ENCODE measurements at places on chromosomes 2 and 18.

- no peak for DNase-seq
Observed at GRCh38 chr2:236302555-236302954, 38.3 kb upstream of the ASB18 start.

DNA sequence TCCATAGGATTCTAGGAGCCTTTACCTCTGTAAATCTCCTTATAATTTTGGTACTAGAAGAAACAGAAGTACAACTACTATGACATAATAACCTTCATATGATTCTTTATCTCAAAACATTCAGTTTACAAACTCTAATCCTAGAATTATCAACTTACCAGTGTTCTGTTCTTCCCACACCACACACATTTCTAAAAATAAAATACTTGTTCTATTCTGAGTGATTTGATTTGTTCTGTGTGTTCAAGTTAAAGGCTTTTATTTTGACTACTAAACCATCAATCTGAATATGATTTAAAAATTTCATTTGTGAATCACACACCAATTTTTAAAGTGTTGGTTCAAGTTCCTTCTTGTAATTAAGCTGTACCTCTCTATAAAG is 16.0 kb downstream of the CYTIP start:
- DNase-seq, result no peak

DNA sequence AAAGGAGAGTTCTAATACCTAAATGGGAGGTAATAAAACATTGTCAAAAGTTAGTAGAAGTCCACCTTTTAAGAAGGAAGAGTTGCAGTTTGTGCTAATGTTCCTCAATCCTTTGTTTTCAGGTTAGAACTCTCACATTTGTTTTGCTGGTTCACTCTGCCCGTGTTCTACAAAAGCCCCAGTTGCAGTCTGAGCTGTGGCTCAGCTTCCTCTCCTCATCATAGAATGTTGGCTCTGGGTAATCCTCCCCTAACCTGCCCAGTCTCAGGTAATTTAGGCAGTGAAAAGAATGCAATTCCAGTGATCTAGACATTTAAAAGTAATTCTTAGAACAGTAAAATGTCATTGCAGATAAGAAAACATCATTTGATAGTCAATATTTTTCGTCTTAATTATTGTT is 1410.4 kb upstream of the ZEB2 start:
- DNase-seq, result no peak

GRCh38 chr2:223969315-223969714 is 12.1 kb downstream of the MRPL44 start:
- no peak for DNase-seq

GRCh38 chr2:203453858-203454451 is 81.1 kb downstream of the RAPH1 start:
- peak; percentile 15 for DNase-seq

DNA sequence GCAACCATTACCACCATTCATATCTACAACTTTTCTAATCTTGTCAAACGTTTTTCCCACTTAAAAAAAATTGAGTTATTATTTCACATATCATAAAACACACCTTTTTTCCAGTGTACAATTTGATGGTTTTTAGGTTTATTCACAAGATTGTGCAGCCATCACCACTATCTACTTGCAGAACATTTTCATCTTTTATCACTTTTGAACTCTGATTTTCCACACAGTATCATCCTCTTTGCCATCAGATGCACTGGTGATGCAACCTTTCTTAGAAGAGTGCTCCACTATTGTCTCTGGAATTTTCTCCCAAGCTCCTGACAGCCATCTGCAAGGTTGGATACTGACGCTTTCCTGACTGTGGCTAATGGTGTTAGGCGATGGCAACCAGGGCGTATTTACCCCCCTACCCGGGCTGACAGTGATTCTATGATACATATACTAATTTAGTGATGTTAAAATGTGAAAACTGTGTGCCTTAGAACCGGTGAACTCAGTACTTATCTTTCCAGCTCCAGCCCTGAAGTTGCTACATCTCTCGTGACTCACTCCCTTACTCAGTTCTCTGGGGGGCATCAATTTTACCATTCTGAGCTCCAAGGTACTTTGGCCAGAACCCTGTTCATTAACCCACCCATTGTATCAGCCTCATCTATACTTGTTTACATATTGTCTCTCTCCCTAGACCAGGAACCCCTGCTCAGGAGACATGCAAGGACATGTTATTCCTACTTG is 105.4 kb upstream of the SPRED2 start:
- DNase-seq, result no peak

DNA sequence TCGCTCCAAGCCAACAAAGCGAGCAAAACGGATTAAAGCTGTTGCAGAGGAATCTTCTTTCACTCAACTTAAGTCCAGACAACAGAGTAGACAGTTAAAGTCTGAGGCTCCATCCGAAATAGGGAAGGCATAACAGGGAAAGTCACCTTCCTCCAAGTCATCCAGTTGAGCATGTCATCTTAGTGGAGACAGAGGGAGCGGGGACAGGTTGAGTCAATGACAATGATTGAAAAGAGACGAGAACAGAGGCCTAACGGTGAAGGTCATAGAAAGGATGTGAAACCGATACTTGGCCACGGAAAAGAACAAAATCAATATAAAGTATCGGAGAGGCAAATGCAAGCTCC is 455 bp downstream of the C18orf32 start:
- no peak for DNase-seq

GRCh38 chr2:101597347-101597944 is 100.1 kb upstream of the MAP4K4 start:
- DNase-seq, result no peak

GRCh38 chr2:20080839-20081415 is 29.5 kb upstream of the LAPTM4A start:
- no peak for DNase-seq

DNA sequence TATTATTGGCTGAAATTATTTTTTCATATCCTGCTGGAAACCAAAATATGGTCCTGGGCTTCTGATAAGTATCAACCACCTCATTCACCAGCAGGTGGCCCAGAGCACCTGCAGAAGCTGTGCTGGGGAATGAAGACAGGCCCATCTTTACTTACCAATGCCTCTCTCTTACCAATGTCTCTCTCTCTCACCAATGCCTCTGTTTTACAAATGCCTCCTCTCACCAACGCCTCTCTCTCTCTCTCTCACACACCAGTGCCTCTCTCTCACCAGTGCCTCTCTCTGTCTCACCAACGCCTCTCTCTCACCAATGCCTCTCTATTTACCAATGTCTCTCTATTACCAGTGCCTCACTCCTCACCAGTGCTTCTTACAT is 2.3 kb upstream of the MAL start:
- peak; percentile 65 for DNase-seq

DNA sequence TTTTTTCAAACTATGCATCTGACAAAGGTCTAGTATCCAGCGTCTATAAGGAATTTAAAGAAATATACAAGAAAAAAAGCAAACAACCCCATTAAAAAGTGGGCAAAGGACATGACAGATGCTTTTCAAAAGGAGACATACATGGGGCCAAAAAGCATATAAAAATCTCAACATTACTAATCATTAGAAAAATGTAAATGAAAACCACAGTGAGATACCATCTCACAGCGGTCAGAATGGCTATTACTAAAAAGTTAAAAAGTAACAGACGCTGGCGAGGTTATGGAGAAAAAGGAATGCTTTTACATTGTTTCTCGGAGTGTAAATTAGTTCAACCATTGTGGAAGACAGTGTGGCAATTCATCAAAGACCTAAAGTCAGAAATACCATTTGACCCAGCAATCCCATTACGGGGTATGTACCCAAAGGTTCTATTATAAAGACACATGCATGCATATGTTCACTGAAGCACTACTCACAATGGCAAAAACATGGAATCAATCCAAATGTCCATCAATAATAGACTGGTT is 643.1 kb upstream of the LRRTM1 start:
- DNase-seq, result no peak
